ENCODE measurements at places on chromosomes 2 and 18. TPM values are rescaled to one million over a fixed set of nuclear protein-coding genes. Genes with fewer than 3 reads are reported as not detected.

Gene HYCC2
- total RNA-seq: 13.6 TPM

Gene GCG
- total RNA-seq: not detected

Gene HOXD12
- total RNA-seq: not detected

Gene SLC11A1
- total RNA-seq: 0.05 TPM

Gene DAPL1
- not detected for total RNA-seq

Gene ATP6V1B1
- total RNA-seq: not detected

Gene YES1
- total RNA-seq: 318 TPM

Gene ABCB11
- under 0.01 TPM for total RNA-seq

Gene AGXT
- total RNA-seq: not detected

DNA sequence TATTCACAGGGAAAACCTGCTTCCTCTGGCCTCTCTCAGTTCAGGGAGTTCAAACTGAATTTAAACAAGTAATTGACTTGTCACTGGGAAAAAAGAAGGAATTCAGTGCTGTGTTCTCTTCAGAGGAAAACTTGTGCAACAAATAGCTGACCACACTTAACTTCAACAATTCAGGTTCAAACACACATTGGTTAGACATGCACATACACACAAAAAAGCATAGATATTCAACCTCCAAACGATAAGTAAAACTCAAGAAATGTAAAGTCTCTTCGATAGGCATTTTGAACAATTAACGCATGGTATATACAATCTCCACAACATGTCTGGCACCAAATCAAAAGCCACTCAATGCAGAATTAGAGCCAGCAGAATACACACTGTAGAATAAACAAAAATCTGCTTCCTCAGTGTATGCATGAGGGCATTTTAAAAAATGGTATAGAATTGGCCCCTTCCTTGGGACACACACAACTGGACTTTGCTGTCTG is 269.0 kb downstream of the TCF4 start:
- DNase-seq: peak; percentile 59

DNA sequence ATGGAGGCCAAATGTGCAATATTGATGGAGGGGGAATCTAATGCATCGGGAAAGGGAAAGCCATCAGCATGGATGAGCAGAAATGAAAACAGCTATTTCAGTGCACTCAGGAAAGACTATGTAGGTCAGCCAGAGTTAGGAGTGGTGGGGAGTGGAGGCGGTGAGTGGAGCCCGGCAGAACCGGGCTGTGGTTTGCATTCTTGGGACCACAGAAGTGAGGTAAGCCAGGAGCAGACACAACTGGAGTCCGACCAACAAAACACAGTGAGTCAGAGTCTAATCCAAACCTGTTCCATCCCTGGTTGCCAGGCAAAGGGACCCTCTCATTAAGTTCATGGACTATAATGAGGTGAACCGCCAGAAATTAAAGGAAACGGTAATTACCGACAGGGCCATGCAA is 61.1 kb upstream of the RAB12 start:
- DNase-seq: no peak

DNA sequence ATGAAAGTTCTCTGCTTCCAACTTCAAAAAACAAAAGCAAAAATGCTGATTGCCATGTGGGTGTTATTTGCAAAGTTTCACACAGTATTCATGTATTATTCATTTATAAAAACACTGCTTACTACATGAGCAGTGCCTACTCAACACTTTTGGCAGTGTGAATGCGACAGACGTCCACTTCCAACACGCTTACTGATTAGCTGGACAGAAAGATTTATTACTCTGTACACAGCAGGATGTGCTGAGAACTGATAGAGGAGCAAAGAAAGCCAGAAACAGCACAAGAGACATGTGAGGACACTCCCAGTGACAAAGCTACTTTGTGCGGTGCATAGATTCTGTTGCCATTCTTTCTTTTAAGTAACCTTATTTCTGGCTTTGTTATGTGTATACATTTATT is 258.8 kb downstream of the DLGAP1 start:
- DNase-seq: no peak

DNA sequence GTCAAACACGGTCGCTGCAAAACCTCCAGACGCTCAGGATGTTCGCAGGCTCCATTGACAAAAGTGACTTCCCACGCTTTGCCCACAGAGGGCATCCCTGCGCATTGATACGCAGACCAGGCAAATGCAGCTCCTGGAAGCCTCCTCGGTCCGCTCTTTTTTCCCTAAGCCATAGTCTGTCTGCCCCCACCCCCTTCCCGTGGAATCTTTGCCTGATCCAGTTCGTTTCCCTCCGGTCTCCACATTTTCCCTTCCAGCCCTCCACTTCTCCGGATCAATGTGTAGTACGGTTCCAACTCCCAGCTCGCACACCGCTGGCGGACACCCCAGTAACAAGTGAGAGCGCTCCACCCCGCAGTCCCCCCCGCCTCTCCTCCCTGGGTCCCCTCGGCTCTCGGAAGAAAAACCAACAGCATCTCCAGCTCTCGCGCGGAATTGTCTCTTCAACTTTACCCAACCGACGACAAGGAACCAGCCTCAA is at the start of gene DCC:
DCC (plus strand) TSS at position 307 of the 481 bp plus-strand sequence. CDS start 591 bp downstream, outside the sequence.
- peak; percentile 2 for DNase-seq

DNA sequence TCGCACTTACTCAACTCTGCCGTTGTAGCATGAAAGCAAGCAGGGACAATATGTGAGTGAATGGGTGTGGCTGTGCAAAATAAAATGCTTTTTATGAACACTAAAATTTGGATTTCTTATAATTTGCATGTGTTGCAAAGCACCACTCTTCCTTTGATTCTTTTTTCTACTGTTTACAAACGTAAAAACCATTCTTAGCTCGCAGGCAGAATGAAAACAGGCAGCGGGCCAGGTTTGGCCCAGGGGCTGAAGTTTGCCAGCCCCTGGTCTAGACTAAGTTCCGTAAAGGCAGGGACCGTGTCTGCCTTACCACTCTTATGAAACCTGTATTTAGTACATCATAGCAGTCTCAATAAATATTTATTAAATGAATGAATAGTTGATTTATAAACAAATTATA is 83.7 kb upstream of the SPATS2L start:
- DNase-seq: no peak

- DNase-seq: no peak
Measured at GRCh38 chr2:172381275-172382027, 45.9 kb upstream of the ITGA6 start.

DNA sequence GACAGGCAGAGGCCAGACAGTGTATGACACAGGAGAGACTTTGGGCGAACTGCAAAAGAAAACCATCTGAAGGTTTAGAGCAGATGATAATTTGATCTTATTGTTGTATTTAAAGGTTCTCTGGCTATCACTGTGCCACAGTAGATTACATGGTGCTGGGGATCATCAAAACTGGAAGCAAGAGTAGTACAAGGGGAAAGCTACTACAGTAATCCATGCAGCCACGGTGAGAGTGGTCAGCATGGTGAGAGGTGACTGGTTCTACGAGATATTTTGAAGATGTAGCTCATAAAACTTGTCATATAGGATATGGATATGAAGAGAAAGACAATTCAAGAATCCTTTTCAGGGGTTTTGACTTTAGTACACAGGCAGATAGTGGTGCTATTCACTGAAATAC is 194.8 kb upstream of the GULP1 start:
- DNase-seq: no peak

DNA sequence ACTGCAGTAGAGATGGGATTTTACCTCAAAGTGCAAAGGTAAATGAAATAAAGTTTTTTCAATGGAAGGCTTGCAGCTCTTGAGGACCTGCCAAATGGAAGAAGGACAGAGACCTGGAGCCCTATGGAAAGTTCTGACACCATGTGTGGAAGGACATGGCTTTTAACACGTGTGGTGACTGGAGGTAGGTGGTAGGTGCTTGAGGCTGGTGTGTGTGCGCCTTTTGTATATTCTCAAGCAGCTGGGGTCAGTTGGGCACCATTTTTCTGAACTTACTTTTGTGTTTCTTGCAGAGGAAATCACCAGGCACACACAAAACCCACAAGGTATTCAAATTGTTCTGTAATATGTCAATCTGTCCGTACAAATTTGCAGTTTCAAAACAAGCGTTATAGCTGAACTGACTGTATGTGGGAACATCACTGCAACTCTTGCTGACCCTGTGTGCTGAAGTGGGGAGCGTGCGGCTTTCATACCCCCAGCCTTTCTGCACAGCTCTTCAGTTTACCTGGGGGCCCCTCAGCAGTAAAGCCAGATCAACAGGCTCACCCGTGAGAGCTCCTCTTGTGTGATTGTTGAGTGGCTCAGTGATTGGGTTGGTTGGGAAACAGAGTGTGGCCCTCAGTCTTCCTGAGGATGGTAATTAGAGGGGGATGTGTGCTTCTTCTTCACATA is 363 bp downstream of the GREB1 start:
- DNase-seq: no peak

DNA sequence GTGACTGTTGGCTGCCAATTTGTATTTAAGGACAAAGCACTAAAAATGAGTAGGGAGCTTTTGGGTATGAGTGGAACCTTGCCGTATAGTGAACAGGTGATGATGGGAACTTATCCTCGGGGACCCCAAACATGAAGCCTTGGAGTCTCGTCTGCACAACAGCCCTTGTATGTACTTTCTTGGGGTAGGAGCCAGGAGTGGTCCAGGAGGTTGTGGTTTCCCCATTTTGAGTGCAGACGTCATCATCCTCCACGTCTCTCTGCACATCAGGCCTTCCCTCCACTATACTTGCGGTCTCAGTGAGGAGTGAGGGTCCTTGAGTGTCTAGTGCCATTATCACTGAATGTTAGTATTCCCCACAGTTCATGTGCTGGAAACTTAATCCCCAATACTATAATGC is 101.5 kb upstream of the HS6ST1 start:
- no peak for DNase-seq

GRCh38 chr2:98753801-98754200 is 22.9 kb upstream of the MGAT4A start:
- no peak for DNase-seq

- DNase-seq: no peak
Measured at GRCh38 chr2:60540074-60540473, 13.4 kb downstream of the BCL11A start.

DNA sequence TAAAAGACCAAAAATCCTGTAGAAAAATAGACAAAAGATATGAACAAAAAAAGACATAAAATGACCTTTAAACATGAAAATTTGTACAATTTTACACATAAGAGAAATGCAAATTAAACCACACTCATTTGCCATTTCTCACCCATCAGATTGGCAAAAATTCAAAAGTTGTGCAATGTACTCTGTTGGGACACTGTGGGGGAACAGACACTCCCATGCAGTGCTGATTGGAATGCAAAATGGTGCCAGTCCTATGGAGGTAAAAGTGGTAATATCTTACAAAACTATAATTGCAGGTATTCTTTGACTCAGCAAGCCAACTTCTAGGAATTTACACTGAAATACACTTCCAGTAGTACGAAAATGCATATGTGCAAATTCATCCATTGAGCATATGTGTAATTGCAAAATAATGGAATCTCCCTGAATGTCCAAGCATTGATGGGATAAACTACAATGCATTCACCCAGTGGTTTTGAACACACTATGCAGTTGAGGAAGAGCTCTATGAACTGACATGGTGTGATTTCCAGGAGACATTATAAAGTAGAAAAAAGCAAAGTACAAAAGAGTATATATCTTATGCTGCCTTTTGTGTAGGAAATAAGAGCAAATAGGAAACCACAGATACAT is 201.8 kb upstream of the ZNF521 start:
- no peak for DNase-seq

DNA sequence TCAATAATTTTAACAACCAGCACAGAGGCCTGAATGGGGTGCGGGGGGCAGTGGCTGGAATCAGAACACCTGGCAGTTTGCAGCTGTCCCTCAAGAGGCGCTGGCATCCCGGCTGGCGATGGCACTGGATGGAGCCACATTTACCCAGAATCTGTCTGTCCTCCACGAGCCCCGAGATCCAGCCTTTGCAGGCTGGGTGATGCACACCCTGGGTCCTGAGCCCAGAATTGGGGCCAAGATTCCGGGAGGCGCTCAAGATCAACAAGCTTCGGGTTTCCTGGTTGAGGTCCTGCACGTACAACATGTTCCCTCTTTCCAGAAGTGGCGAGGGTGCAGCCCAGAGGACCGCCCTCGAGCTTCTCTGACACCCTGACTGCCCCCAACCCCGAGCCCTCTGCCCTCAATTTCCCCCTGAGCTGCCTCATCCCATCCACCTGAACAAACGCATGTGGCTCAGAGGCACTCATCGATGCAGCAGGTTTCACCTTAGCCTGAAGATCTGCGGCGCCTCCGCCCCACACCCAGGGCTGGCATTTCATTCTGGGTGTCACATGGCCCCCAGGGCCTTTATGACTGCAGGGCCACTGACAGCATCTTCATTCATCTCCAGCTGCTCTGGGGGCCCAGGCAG is 97.5 kb downstream of the TFCP2L1 start:
- no peak for DNase-seq

- no peak for DNase-seq
Measured at GRCh38 chr2:217070611-217071010, 210.7 kb upstream of the TNP1 start.

GRCh38 chr2:32963941-32964340 is 17.2 kb downstream of the LTBP1 start:
- DNase-seq: no peak

DNA sequence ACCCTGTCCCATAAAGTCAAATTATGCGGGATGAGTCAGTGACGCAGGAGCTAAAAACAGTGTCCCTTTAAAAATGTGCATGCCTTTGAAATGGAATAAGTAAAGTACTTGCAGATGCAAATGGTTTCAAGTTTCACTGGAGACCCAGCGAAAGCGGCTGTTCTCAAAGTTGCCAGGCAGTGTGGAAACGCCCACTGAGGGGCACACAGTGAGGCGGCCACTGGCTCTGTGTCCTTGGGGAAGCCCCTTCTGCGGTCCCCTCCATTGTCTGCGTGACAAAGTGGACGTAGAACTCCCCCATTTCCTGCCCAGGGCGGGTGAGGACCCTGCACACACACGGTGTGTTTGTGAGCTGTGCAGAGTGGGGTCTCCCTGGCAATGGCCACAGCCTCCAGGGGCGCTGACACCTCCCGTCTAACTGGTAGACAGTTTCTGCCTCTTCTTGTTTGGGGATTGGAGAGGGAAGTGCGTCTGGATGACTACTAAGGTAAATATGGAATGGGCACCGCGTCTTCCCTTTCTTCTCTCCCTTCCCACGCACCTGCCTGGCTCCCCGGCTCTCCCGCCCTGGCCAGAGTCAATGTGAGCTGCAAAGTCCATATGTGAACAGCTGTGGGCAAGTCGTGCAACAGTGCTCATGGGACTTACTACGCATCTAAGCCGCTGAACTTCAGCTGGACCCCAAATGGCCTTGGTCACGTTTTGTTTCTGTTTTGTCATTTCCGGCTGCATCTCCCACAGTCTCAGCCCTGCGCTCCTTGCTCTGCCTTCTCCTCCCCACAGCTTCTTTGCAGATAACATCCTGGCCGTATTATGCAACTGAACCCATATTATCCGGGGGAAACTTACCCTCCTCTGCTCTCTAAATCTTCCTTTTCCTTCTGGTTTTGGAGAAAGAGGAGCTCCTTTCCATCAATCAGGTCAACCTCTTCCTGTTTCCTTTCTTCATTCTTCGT is 33.7 kb upstream of the ZNF516 start:
- DNase-seq: no peak

DNA sequence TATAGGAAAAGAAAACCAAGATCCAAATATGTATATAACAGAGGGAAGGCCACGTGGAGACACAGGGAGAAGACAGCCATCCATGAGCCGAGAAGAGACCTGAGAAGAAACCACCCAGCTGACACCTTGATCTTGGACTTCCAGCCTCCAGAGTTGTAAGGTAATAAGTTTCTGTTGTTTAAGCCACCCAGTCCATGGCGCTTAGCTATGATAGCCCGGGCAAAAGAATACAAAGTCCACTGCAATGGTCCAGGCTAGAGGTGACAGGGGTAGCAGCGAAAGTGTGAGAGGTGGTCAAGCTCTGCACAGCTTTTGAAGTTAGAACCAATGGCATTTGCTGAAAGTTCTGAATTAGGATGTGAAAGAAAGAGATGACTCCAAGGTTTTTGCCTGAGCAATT is 2.8 kb downstream of the MYOM1 start:
- DNase-seq: no peak
